Stomach (tissue), 19 donors: ENCODE measurements at places on chromosomes 1 and 21. TPM values are rescaled to one million over a fixed set of nuclear protein-coding genes. Genes with fewer than 3 reads are reported as not detected.

DNA sequence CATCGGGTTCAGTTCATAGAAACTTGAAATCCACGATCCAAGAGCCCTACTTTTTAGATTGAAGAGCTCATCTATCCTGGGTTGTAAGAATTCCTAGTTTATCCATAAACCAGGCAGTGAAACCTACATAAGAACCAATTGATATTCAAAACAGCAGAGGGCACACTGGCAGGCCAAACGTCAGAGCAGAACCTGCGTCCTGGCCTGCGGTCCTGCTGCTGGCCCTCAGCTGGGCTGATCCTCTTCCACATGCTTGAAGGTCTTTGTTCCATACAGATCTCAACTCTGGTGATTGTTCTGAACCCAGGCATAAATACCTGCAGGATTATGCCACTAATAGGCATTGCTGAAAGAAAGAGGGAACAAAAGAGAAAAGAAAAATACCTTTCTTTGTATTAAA lies 47.0 kb downstream of the MT1HL1 start:
- no peak for DNase-seq
- H3K4me3 ChIP-seq, result no peak overlapping the region
- no peaks in the 10 kb centered on the region for H3K27me3 ChIP-seq
- no peaks in the 10 kb centered on the region for H3K4me1 ChIP-seq

- H3K4me1 ChIP-seq, result no peaks in the 10 kb centered on the region
- DNase-seq, result no peak
- no peak overlapping the region for H3K27ac ChIP-seq
- peaks cover 39% of the 10 kb centered on the region for H3K27me3 ChIP-seq
- H3K36me3 ChIP-seq, result no peaks in the 10 kb centered on the region
Measured at GRCh38 chr21:44520326-44521300, 19.4 kb downstream of the KRTAP10-1 start.

DNA sequence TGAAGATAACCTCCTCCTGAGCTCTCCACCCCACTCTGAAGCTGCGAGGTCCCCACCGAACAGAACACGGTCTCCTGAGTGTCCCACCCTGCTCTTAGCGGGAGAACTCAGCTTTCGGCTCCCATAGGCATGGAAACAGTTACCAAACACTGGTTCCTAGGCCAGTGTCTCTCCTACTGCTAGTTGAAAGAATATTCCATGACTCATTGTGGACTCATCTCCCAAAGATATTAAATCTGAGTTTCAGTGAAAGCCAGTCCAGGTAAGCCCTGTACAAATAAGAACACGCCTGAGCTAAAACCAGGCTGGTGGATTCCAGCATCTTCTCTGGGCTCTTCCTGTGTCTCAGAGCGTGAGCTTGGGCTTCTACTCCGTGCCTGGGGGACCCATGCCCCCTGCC lies 107.5 kb upstream of the CLDN14 start:
- H3K4me1 ChIP-seq, result no peaks in the 10 kb centered on the region
- no peak overlapping the region for H3K27ac ChIP-seq
- H3K36me3 ChIP-seq, result no peaks in the 10 kb centered on the region
- no peak for DNase-seq

- H3K27me3 ChIP-seq, result no peaks in the 10 kb centered on the region
- H3K4me3 ChIP-seq, result no peak overlapping the region
- H3K4me1 ChIP-seq, result peaks cover 5% of the 10 kb centered on the region
- H3K27ac ChIP-seq, result peak overlapping the region; percentile 55
Measured at GRCh38 chr1:220789532-220790147, 2.9 kb downstream of the MTARC1 start.

- DNase-seq, result no peak
- H3K4me3 ChIP-seq, result no peak overlapping the region
Measured at GRCh38 chr1:91817211-91817905, 68.6 kb downstream of the TGFBR3 start.

DNA sequence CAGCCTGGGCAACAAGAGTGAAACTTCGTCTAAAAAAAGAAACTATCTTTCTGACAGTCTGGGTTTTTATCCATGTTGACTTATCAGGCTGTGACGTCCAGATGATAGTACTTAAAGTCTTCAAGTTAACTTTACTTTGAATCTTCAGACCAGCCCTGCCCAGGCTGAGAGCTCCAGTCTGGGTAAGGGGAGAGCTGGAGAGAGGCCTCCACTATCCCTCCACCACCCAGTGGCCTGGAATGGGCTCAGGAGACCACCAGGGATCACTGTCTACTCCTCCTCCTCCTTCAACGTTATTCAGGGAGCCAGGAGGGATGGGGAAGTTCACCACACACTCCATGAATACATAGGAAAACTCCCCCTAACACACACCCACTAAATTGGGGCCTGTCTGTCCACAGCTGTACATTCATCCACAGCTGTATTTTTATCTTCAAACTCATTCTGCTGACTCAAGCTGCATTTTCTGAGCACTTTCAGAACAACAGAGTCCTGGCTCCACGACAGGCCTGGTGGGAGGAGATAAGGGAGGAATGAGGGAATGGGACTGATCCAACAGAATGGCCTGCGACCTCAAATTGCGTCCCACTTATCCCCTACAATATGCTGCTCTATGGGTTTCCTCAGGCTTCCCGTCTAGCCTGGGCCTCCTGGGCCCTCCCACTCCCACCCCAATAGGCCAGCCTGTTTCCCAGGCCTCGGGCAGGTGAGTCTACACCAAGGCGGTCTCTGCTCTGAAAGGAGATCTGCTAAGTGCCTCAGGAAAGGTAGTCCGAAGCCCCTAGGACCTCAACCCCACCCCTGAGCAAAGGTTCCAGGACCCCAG lies 1.8 kb downstream of the SLC45A3 start:
- H3K4me1 ChIP-seq, result peaks cover 25% of the 10 kb centered on the region
- H3K27ac ChIP-seq, result peak overlapping the region; percentile 63
- no peaks in the 10 kb centered on the region for H3K27me3 ChIP-seq

DNA sequence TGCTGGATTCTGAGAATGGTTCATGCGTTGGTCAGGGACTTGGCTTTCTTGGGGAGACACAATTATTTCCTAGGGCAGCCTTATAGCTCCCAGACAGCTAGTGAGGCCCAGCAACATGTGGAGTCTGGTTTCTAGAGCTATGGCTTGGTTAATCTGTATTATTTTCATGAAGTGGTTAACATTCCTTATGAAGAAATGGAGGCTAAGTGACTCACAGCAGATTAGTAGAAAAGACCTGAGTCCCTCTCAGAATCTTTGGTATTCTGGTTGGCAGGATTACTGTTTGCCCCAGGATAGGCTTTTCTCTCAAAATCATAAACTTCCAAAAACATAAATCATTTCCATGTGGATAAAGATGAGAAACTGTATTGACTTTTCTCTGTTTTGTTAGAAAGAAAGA lies 42.3 kb downstream of the DUSP10 start:
- no peaks in the 10 kb centered on the region for H3K27me3 ChIP-seq
- H3K27ac ChIP-seq, result no peak overlapping the region
- no peak overlapping the region for H3K4me3 ChIP-seq
- peaks cover 12% of the 10 kb centered on the region for H3K36me3 ChIP-seq
- H3K4me1 ChIP-seq, result peaks cover 2% of the 10 kb centered on the region

DNA sequence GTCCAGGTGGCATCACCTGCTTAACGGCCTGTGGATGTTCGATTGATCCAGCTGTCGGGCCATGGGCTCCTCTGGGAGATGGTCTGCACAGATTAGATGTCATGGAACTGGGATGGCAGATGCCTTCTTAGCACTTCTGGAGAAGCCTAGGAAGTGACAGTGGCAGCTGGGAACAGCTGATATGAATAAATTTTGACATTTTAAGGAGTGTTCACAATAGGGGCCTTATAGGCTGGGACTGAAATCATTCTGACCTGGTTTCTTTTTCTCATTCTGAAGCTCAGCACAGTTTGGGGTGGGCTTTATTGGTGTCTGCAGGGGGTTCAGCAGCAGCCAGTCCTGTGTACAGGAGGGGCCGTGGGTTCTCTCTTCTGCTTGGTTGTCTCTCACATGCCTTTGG lies 175.3 kb downstream of the CACNA1E start:
- no peak overlapping the region for H3K4me3 ChIP-seq
- no peaks in the 10 kb centered on the region for H3K36me3 ChIP-seq
- no peak for DNase-seq
- no peaks in the 10 kb centered on the region for H3K4me1 ChIP-seq

DNA sequence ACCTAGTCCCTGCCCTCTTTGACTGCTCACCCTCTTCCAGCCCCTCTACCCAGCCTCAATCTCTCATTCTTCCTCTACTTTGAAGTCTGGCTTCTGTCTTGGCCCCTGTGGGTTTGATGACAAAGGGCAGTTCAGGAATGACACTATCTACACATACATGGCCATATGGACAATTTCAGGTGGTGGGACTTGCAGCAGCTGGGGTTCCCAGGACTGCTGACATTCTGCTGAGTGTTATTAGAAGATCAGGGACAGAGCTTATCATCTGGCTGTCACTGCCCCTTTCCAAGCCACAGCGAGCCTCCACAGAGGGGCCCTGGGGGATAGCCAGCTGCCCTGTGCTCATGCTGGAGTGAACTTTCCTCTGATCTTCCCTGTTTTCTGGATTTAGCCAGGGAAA lies 97.4 kb upstream of the IPO9 start:
- peaks cover 8% of the 10 kb centered on the region for H3K4me1 ChIP-seq
- H3K4me3 ChIP-seq, result no peak overlapping the region

- H3K4me3 ChIP-seq, result no peak overlapping the region
- no peak overlapping the region for H3K27ac ChIP-seq
- H3K36me3 ChIP-seq, result no peaks in the 10 kb centered on the region
- DNase-seq, result no peak
Measured at GRCh38 chr1:107123741-107124140, 17.1 kb upstream of the NTNG1 start.

DNA sequence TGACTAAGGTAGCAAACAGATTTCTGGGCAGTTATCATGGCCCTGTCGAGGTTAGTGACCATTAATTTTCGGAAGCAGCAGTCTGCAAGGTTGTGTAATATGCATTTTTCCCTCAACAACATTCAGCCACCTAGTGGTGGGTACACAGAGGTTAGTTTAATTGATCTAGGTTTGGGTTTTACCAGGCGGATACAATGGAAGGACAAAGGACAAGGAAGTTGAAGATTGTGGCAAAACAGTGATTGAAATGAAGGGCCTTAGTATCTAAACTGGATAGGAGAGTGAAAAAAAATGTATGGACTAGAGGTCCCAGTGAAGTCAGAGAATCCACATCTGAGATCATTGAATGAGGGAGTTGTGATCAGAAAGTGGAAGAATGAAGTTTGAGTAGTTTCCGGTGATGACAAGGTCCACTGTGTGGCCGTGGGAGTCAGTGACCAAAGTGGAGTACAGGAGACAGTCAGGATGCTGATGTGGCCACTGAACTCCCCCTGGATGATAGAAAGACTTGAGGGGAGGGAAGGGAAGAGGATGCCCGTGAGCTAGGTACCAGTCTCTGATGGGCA lies 2.8 kb downstream of the ARMH1 start:
- peak overlapping the region; percentile 4 for H3K27ac ChIP-seq
- DNase-seq, result no peak
- H3K36me3 ChIP-seq, result no peaks in the 10 kb centered on the region
- no peaks in the 10 kb centered on the region for H3K27me3 ChIP-seq
- H3K4me1 ChIP-seq, result peaks cover 24% of the 10 kb centered on the region

- H3K27ac ChIP-seq, result no peak overlapping the region
- peaks cover 26% of the 10 kb centered on the region for H3K4me1 ChIP-seq
- no peak for DNase-seq
- peaks cover 4% of the 10 kb centered on the region for H3K36me3 ChIP-seq
- H3K4me3 ChIP-seq, result no peak overlapping the region
- no peaks in the 10 kb centered on the region for H3K27me3 ChIP-seq
Measured at GRCh38 chr1:184512724-184513123, 125.9 kb downstream of the C1orf21 start.

DNA sequence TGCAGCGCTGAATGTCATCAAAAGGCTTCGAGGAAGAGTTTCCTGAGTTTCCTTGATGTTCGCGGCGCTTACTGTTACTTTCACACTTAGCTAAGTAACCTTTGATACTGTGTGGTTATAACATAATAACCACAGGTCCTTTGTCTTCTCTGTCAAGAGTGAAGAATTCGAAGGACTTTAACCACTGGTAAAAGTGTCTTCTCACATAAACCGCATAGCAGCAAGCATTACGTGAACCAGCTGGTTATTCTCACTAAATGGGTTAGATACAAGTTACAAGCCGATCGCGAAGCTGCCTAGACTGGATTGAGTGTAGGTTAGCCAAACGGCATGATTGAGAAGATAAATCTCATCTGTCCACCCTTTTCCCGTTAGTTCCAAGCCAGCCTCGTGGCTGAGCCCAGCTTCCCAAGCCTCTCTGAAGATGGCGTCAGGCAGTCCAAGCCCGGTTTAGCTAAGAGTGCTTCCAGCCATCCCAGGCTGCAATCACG lies 18.3 kb upstream of the IFNGR2 start:
- no peak overlapping the region for H3K27ac ChIP-seq
- peaks cover 32% of the 10 kb centered on the region for H3K4me1 ChIP-seq
- no peak for DNase-seq
- peaks cover 7% of the 10 kb centered on the region for H3K27me3 ChIP-seq

DNA sequence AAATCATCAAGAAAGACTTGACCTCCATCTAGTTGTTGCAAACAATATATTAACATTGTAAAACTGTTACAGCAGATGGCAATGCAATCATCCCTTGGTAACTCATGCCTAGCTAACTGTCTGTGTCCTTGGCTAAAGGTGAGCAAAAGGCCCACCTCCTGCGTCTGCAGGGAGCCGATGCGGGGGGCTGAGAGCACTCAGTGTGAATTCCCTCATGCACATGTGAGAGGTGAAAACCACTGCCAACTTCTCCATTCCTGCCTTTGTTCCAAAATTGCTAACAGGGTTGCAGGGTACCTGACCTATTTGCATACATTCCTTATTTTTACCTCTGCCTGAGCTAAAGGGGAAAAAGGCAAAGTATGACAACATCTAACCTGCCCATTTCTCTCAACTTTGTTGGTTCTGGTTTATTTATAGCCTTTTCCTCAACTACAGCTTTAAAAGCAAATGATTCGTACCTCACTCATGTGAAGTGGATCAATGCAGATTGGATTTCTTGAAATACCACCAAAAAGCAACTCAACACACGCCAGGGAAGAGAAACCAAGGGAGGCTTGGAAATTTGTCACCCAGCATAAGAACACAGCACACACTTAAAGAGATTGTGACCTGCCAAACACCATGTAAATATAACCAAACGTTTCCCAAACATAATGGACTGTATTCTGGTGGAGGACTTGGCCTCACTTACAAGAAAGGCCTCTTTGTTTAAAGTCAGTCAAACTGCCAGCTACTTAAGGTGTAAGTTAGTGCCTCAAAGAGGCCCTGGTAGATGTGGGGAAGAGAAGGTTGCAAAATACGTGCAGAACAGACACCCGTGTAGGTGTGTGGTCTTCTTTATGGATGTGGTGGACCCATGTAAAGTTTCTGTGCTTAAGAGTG lies 651.0 kb downstream of the SMYD3 start:
- H3K4me1 ChIP-seq, result peaks cover 7% of the 10 kb centered on the region
- no peak for DNase-seq
- no peak overlapping the region for H3K27ac ChIP-seq
- no peaks in the 10 kb centered on the region for H3K36me3 ChIP-seq
- no peak overlapping the region for H3K4me3 ChIP-seq

Gene CAPN2
- 224 TPM for total RNA-seq

Gene UBE4B
- total RNA-seq, result 42.6 TPM

Gene PRKCZ
- total RNA-seq, result 41.7 TPM

Gene SAMSN1
- total RNA-seq, result 17.8 TPM

Gene PTPRU
- 11.7 TPM for total RNA-seq

Gene FMOD
- 36.2 TPM for total RNA-seq

Gene MAEL
- total RNA-seq, result not detected

Gene ITGB2
- total RNA-seq, result 14.2 TPM
